ENCODE measurements at places on chromosomes 3 and 15.

DNA sequence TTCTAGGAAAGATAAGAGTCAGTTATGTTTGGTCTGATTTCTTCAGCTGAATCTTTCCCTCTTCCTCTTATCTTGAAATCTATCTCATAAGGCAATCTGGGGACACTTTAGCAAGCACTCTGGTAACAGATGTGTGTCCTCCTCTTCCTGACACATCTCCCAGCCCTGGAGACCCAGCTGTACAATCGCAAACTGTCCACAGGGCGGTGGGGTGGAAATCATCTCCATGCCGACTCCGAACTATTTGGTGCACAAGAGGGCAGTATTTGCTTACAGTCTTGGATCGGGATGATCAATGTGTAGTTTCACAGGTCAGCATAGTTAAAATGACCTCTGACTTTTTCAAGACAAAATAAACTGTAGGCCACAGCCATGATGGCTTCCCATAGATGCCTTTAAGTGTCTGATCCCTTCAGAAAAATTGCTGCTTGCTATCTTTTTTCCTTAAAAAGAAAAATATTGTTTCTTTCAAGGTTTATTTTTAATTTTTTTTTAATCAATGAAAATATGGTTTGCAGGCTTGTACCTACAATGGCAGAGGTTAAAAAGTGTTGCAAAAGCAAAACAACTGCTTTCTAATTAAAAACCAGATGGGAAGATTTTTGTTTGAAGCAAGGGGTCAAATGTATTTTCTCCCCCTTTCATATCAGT, 17.7 kb downstream of the EEFSEC start:
- DNase-seq, result no peak

DNA sequence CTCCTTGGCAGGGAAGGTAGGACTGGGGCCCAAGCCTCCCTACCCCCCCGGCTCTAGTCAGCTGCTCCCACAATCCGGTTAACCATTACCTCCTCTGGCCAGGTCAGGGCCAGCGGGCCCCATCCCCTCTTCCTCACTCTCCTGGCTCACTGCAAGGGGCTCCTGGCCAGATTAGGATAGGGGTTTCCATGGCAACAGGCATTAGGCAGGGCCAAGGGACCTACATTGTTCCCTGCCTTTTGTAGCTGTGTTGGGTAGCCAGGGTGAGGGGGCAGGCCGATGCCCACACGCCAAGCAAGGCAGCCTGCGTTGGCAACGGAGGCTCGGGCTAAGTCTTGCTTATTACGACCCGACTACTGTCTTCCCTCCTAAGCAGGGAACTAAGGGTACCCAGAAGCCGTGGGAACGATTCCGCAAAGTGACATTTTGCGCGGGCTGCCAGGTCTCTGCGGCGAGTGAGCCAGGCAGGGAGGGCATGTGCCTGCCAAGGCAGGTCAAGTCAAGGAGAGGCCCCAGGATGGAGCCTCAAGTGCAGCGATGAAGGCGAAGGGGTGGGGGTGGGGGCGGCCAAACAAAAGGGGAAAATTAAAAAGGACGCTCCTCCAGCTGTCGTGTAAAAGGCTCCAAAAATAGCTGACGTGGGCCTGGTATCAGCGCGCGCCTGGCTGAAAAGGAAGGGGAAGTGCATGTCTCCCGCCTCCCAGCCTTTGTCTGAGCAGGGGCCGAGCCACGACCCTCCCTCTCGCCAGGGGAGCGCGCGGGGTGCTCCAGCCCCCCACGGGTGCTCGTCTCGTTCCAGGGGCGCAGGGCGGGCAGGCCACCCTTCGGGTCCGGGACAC, 919 bp downstream of the IDH2 start:
- peak; percentile 74 for DNase-seq

GRCh38 chr3:30764281-30764680, 130.2 kb downstream of the GADL1 start:
- DNase-seq, result no peak

GRCh38 chr3:158961911-158962310, 160.1 kb downstream of the MFSD1 start:
- no peak for DNase-seq

GRCh38 chr15:32905481-32905880, 187.7 kb downstream of the GREM1 start:
- no peak for DNase-seq

DNA sequence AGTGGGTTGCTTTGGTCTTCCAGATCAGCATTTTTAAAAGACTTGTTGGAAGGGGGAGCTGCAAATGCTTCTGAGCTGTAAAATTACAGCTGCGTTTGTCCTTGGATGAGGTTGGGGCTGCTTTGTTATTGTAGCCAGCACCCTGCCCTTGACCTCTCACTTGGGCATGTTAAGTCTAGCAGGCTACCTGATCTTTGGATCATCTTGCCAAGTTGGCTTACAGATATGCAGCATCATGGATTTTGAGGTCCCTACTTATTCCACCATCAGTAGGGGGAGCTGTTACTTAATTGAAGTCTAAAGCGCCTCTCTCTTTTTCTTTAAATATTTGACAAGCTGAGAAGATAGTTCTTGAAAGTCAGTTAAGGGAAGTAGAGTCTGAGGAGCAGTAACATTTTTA, 793.0 kb downstream of the MCTP2 start:
- DNase-seq, result no peak

DNA sequence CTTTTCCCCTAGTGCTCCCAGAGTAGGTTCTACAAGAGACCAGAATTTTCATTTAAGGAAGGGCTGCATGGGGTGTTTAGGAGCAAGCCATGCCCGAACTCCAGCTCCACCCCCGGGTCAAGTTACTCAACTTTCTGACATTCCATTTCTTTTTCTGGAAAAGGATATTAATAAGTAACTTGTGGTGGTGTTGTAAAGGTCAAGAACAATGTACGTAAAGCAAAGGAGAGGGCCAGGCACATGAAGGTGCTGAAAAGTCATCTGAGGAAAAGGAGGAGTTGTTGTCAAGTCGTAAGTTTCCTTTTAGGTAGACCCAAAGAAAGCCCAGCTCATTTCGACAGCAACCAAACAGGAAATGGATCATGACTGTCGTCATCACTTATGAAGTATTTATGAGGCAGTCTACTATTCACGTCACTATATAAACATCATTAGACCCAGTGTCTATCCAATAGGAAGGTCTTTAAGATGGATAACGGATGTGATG, 319.6 kb upstream of the IL12A start:
- no peak for DNase-seq

DNA sequence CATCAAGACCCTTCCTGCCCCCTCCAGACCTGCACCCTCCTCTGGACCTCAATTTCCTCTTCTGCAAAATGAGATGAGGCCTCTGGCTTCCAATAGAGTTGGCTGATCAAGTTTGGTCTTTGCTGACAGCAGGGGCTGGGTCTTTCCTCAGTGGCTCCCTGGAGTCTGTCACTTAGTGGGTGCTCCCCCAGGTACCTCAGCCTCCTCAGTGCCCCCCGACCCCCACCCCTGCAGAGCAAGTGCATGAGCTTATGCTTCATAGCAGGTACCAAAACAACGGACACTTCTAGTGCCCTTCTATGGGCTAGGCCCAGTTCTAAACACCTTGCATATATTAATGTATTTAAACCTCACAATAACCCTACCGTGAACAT, 6.9 kb upstream of the PLXND1 start:
- no peak for DNase-seq

GRCh38 chr3:114127517-114127916, 51.3 kb downstream of the DRD3 start:
- no peak for DNase-seq

DNA sequence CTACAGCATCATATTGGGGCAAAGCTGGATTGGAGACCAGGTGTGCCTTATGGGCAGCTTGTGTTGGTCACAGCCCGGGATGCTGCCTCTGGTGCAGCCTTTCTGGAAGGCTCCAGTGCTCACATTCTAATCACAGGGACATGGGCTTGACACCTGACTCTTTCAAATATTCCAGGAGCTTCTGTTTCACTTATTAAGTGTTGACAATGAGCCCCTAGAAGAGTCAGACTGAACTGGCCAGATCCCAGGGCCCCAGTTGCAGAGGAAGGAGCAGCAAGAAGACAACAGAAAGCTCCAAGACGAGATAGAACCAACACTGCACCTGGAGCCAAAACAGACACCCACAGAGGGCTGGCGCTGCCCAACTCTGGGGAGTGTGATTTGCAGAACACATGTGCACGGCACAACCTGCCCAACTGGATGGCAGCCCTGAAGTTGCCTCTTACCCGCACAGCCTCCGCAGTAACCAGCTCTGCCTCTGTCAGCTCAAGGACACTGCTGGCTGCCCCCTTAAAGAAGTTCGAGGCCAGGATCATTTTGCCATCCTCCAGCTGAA, 30.3 kb downstream of the ALDH1L1 start:
- DNase-seq, result no peak

DNA sequence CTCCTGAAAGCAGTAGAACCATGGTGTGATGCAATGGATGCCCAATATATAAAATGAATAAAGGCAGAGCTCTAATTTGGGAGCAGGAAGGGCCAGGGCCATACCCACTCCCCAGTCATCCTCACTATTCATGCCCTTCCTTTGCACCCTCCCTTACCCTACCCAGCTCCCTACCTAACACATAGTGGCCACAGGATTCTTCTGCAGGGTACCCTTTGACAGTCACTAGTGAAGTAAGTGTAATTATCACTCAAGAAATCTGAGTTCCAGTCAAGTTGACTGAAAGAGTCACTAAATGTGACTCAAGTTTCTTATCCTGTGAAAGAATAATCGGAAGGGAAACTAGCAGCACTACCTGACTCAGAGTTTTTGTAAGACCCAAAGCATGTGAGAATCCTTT, 69.2 kb downstream of the RASA2 start:
- DNase-seq, result no peak

- no peak for DNase-seq
These were observed 29.9 kb downstream of the ACP3 start for GRCh38 chr3:132346841-132347736.

- DNase-seq, result no peak
These were observed 182.8 kb upstream of the TOPAZ1 start for GRCh38 chr3:44058868-44059203.

- no peak for DNase-seq
These were observed 390.8 kb upstream of the ZNF385D start for GRCh38 chr3:22141769-22142168.

DNA sequence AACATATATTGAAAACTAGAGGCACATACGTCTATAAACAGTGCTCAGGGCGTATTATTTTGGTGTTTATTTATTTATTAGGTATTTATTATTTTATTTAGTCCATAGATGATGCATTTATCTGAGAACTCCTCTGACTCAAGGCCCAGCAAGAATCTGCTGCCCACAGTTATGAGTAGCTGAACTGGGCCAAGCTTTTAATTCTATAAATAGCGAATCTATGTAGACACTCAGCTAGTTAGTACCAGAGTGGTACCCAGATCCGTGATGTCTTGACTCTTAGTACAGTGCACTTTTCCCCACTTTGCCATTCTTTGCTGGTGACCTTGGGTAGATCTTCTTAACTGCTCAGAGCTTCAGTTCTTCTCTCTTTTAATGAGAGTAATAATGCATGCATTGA, 370.4 kb upstream of the TPRG1 start:
- no peak for DNase-seq

- no peak for DNase-seq
These were observed 1.2 kb downstream of the ACP3 start for GRCh38 chr3:132318451-132318850.

DNA sequence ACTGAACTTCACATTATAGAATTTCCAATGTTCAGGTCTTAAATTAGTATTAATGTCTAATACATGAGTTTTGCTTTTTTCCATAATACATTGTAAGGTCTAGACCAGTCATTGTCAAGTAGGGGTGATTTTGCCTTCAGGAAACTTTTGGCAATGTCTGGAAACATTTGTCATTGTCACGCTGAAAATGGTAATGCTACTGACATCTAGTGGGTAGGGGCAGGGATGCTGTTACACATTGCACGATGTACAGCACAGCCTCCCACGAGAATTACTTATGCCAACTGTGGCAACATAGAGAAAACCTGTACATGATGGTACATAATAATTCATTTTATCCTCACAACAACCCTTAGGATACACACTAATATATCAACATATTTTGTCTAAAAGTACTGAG, 384.1 kb downstream of the CADM2 start:
- no peak for DNase-seq

GRCh38 chr3:183430325-183430957, 2.0 kb upstream of the MCF2L2 start:
- DNase-seq, result no peak

DNA sequence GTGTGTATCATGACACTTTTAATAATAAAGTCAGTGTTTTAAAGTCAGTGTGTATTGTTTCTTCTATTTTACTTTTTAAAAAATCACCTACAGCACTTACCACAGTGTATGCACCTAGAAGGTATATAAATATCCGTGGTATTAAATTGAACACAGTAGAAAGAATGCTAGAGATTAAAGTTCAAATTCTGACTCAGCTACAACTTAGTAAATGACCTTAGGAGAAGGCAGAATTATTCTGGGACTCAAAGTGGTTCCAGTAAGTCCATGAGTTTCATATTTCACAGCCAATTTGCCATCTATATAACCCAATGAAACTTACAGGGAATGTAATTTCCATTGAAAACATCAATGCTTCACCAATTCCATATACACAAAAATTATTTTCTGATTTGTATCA, 52.7 kb upstream of the MAP4 start:
- DNase-seq, result no peak

- DNase-seq, result peak; percentile 67
These were observed 1.0 kb downstream of the ZFAND6 start for GRCh38 chr15:80060356-80061006.

DNA sequence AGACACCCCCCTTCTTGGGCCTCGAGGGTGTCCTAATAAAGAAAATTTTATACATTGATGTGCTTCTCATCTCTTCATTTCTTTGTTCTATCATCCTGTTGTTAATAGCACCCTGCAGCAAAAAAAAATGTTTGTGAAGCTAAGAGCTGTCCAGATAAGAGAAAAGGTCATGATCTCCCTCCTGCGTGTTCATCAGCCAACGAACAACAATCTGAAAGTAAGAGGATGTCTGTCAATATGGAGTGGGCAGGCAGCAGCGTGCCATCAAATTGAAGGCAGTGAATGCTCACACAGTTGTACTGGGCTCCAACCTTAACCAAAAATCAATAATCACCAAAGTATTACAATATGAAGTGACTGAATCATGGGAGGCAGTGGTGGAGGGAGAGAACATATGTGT, 418.6 kb upstream of the ONECUT1 start:
- DNase-seq, result no peak

GRCh38 chr3:146187334-146187950, 26.5 kb upstream of the PLOD2 start:
- DNase-seq, result no peak

GRCh38 chr15:84552896-84553295, 47.9 kb upstream of the ZSCAN2 start:
- no peak for DNase-seq

GRCh38 chr3:8301977-8302735, 199.5 kb upstream of the LMCD1 start:
- DNase-seq, result no peak

DNA sequence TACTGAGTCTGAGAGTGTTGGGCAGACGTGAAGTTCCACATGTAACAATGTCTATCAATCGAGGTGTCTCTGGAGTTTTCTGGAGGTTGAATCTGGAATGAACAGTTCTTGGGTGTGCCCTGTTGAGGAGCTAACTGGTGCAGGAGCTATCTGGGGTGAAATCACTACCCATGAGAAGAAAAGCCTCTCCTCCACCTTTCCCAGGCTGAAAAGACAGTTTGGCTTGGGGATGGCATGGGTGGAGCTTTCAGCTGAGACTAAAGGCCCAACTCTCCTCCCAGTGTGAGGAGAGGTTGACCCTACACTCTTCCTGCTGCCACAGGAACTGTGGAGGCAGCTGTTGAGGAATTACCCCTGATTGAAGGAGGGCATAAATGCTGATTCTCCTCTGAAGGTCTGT, 54.4 kb upstream of the LRRFIP2 start:
- no peak for DNase-seq

GRCh38 chr15:40266828-40267304, 16.0 kb downstream of the ANKRD63 start:
- no peak for DNase-seq

GRCh38 chr3:76669322-76669721, 370.6 kb upstream of the ROBO2 start:
- no peak for DNase-seq

Measured in activated CD8-positive, alpha-beta memory T cell treated with anti-CD3 and anti-CD28 coated beads for 24 hours (primary cell).